ENCODE measurements at places on chromosomes 1 and 21.
A peak's percentile ranks its signal among the peaks of the same experiment; 100 is the strongest.

DNA sequence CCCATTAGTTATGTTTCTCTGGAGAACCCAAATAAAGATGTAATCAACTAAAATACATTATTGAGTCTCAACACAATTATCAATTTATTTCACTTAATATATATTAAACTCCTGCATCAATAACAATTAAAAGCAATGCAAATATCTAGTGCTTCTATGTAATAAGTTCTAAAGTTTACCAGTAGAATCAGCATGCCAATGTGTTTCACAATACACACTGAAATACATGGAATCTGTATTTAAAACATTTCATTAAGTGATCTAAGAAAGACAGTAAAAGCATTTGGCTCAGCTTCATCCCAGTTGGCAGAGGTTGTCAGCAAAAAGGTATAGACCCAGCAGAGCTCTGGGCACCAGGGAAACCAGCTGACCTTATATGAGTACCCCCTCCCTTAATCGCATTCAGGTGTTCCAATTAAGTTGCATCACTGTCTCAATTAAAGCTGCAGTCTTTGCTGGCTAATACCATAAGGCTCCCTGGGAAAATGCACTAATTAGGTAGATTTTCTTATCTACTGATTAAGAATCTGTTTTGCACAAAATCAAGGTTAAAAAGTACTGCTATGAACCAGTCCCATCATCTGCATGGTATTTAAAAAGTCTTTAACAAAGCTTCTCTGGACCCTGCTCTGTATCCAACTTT is 63.1 kb downstream of the NIBAN1 start:
- no peak for DNase-seq

- no peak for DNase-seq
Observed at GRCh38 chr1:241593186-241593585, 47.0 kb downstream of the CHML start.

DNA sequence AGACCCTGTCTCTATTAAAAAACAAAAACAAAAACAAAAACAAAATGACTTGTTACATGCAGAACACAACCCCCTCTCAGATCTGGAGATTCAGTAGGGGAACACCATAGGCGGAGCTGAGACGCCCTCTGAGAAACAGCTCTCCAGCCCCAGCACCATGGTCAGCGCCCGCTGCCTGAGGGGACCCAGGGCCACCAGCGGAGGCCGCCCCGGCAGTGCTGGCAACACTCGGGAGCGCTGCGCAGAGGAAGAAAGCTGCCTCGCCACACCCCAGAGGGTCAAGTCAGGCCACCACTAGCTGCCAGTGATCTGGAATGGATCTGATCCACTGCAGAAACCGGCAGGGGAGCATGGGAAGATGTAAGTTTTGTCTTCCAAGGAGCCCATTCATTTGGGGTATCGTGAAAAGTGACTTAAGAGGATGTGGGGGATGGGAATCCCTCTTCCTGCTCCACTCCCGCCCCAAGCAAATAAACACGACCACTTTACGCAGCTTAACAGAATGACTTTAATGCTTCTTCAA is 3.1 kb downstream of the ACTA1 start:
- peak; percentile 66 for DNase-seq

DNA sequence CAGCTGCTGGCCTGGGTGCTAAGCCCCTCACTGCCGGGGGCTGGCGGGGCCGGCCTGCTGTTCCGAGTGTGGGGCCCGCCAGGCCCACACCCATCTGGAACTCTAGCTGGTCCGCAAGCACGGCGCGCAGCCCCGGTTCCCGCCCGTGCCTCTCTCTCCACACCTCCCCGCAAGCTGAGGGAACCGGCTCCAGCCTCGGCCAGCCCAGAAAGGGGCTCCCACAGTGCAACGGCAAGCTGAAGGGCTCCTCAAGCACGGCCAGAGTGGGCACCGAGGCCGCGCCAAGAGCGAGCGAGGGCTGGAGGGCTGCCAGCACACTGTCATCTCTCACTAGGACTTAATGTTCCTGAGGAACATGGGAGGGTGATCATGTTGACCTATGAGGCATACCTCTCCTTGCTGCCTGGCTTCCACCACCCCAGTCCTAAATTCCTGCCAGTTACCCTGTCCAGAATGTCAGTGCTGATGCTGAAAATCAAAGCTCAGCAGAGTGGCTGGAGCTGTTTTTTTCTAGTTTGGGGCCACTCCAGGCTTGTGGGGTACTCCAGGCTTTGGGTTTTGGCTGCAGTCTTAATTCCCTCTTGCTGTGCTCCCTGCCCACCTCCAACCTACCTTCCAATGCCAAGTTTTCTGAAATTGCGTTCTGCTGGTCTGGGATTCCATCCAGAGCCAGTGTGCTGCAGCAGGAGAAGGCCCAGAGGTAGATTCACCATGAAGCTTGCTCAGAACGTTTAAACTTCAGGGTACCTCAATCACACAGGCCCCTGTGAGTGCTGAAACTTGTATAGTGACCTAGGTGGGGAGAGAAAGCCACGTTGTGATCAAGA is 44.2 kb upstream of the LPGAT1 start:
- no peak for DNase-seq

- peak; percentile 54 for DNase-seq
Observed at GRCh38 chr1:10338047-10338446, 60.8 kb upstream of the PGD start.

- DNase-seq: no peak
Observed at GRCh38 chr1:22876359-22877111, 96.1 kb downstream of the LACTBL1 start.

DNA sequence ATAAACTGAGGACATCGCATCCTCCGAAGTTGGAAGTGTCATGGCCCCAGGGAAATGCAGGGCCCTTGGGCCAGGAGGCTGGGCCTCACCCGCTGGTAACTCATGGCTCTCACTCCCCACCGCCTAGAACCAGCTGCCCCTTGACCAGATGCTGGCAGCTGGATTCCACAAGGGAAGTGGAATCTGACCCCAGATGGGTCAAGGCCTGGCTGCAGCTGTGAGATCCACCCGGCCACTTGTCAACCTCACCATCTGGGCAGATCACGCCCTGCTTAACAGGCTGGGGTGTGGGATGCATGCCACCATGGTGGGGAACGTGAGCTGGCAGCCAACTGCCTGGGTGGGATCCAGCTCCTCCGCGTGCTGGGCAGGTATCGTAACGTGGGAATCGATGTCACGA is 25.5 kb downstream of the KCNAB2 start:
- no peak for DNase-seq

GRCh38 chr1:101221945-101222429 is 14.8 kb upstream of the S1PR1 start:
- no peak for DNase-seq

DNA sequence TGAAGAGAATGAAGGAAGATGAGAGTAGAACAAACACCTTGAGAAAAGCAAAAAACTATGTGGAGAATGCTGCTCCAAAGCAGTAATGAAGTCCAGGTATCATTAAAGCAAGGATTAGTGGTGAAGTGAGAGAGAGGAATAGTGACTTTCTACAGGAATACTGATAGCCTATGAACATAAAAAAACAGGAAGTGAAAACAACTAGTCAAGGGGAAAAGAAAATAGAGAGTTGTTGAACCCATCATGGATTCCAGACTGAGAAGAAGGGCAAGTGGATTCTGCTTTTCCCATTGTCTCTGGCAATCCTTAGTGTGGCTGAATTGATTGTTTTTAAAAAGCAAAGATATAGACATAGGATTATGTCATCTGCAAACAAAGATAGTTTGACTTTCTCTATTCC is 119.9 kb upstream of the LHX8 start:
- DNase-seq: no peak

GRCh38 chr1:67382292-67382691 is 47.9 kb downstream of the SERBP1 start:
- DNase-seq: no peak

DNA sequence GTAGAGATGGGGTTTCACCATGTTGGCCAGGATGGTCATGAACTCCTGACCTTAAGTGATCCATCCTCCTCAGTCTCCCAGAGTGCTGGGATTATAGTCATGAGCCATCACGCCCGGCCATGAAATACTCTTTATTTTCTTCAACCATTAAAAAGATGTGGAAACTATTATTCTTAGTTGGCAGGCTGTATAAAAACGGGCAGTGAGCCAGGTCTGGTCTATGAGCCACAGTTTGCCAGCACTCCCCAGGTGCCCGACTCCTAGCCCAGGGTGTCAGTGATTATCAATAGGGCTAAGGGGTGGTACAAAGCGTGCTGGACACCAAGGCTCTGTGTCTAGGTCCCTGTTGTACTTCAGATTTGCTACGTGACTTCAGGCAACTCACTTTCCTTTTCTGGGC is 3.7 kb upstream of the TMEM61 start:
- DNase-seq: no peak

Data from liver (tissue), 10 donors.